Fibroblast of upper back skin (primary cell): ENCODE measurements at places on chromosomes 5 and 9.

- DNase-seq = no peak
These were observed 273.1 kb upstream of the IRX2 start for GRCh38 chr5:3024554-3024953.

GRCh38 chr9:34163434-34163833, 15.4 kb upstream of the UBAP1 start:
- DNase-seq = no peak

DNA sequence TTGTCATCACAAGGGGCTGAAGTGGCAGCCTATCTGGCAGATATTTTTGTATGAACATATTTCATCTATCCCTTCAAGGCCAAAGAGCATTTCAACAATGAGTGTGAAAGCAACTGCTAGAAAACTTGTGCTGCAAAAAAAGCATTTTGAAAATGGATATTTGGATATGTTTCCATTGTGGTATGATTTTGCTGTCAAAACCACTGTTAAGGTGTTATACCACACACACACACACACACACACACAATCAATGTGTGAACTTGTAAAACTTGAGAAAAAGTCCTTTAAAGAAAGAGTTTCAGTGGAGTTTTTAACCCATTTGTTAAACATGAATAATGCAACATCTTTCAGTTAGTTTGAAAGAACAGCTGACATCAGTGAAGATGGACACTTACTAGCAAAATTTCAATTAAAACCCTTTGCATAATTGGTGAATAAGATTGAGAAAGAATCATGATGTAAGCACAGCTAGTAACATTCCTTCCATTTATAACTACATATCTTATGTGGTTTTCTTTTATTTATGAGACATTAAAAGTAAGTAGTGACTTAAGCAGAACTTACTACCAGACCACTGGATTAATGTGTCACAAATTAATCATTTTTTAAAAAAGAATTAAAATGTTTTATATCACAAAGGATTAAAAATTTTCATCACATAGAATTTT, 182.6 kb upstream of the GNA14 start:
- peak; percentile 43 for DNase-seq

DNA sequence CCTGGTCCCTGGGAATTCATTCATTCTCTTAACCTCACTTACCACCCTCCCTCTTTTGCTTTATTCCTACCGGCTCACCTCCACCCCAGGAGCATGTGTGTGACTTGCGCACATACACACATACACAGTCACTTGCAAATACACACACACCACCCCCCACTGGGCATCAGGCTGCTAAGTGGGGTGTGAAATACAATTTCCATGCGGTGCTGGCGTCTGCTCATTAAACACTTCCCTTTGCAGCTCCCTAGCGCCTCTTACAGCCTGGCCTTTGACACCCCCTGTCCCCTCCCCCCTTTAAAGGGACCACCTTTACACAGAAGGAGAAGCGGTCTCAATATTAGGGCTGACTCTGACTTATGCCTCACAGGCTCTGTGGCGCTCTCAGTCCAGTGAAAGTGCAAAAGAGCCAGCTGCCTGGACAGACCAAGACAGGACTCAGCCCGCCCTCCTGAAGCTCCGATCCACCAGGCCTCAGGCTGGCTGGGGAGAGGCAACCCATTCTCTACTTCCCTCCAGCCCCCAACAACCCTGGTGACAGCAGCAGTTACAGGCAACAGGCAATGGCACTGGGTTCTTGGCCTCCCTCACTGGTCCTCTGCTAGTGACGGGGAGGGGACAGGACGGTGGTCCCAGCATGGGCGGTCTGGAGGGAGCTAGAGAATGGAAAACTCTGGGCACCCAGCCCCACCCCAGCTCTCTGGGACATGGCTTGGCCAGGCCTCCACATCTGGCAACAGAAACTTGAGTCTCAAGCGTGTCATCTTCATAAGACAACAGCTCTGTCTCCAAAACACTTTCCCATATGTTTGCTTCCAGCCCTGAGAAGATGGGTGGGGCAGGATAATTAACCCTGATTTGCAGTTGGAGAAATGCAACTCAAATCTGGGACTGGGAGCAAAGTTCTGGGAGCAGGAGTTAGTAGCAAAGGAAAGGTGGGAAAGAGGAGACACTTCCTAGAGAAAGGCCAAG, 12.0 kb downstream of the ENHO start:
- no peak for DNase-seq

- no peak for DNase-seq
These were observed 429.4 kb downstream of the PIK3R1 start for GRCh38 chr5:68644971-68645370.

DNA sequence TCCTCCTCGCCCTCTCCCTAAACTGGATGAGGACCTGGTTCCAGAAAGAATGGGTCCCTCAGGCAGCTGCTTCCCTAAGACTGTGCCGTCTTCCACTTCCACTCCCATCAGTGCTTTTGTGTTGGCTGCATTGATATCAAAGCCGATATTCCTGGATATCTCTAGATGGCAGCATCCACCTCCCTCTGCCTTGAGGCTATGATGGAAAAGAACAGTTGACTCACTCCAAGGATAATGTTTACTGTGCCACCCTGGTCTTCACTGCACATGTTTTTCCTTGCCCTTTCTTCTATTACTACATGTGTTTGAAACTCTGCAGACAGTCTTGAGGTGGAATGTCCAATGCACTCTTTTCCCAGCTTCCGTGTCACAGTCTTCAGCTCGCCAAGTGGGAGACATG, 211.6 kb downstream of the MAST4 start:
- DNase-seq = peak; percentile 61

DNA sequence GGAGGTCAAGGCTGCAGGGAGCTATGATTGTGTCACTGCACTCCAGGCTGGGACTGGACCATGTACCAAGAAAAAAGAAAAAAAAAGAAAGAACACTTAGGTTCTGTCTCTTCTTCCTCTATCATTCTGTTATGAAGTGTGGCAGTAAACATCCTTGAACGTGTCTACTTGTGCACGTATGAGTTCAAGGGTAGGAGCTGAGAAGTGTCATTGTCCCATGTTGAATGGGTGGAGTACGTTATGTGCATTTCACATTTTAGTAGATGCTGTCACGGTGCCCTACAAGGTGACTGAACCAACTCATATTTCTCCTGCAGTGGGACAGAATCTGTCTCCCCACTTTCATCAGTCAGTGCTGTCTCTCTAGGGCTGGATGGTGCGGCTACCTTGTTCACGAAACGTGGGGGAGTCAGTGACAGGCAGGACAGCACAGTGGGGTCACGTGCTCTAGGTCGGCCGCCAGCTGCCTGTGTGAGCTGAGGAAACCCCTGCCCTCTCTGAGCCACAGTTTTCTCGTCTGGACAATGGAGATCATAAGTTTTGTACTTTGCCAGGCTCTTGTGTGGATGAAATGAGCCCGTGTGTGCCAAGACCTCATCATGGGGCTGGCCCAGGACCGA, 47.2 kb downstream of the GTF3C4 start:
- DNase-seq = no peak

GRCh38 chr9:127873886-127874285, 3.6 kb downstream of the AK1 start:
- DNase-seq = no peak
